K562 (cell line): ENCODE measurements at places on chromosomes 11 and 22. TPM values are rescaled to one million over a fixed set of nuclear protein-coding genes. Genes with fewer than 3 reads are reported as not detected.

GRCh38 chr11:58127350-58127749 is 2.0 kb upstream of the OR9I1 start:
- H3K27me3 ChIP-seq: no peaks in the 10 kb centered on the region
- H3K36me3 ChIP-seq: no peaks in the 10 kb centered on the region
- DNase-seq: no peak
- H3K4me3 ChIP-seq: no peak overlapping the region

DNA sequence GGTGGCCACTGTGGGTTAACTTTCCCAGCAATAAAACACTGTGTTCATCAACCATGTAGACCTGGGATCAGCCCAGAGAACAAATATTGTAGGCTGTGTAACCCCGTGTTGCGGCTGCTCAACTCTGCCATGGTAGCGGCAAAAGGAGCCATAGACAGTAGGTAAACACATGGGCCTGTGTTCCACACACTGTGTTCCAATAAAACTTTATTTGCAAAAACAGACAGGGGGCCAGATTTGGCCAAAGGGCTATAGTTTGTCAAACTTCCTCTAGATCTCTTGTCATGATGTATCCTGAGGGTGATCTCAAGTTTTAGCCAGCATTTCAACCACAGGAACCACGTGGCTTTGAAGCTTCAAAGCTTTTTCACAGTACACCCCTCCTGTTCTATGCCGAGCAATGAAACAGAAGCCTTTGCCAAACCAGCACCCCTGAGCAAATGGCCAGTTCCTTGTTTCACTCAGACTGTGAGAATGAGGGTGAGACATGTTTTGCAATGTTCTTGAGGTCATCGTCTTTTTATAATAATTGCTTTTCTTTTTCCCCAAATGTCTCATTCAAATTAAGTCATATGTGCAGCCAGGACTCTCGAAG is 49.9 kb upstream of the FADD start:
- peaks cover 41% of the 10 kb centered on the region for H3K27me3 ChIP-seq
- no peaks in the 10 kb centered on the region; the same call in 2 of the 3 replicates for H3K4me1 ChIP-seq
- no peak overlapping the region for H3K27ac ChIP-seq
- no peak for DNase-seq
- no peak overlapping the region for H3K4me3 ChIP-seq

DNA sequence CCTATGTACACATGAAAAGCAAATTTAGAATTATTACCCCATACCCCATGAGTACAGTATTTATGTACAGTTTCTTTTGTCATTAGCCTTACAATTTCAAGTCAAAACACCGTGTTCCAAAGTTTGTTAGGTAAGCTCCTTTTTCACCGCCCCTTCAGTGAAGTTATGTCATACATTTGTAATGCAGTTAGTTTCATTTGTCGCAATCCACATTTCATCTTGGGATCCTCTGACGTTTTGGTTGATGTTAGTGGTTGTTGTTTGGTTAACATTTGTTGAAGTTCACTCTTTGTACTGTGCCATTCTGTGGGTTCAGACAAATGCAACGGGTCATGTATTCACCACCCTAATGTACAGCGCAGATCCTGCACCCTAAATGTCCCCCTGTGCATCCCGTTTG is 45.2 kb downstream of the ARHGEF12 start:
- no peaks in the 10 kb centered on the region; the same call in 2 of the 3 replicates for H3K36me3 ChIP-seq
- H3K27me3 ChIP-seq: no peaks in the 10 kb centered on the region
- no peak overlapping the region for H3K4me3 ChIP-seq
- no peaks in the 10 kb centered on the region for H3K4me1 ChIP-seq
- H3K27ac ChIP-seq: no peak overlapping the region

- peaks cover 63% of the 10 kb centered on the region; the same call in 2 of the 3 replicates for H3K36me3 ChIP-seq
- no peak overlapping the region for H3K4me3 ChIP-seq
- no peaks in the 10 kb centered on the region for H3K27me3 ChIP-seq
- peak overlapping the region; percentile 94 for H3K27ac ChIP-seq
- peaks cover 82% of the 10 kb centered on the region for H3K4me1 ChIP-seq
These were observed 8.9 kb upstream of the ST3GAL4 start for GRCh38 chr11:126346586-126346940.

DNA sequence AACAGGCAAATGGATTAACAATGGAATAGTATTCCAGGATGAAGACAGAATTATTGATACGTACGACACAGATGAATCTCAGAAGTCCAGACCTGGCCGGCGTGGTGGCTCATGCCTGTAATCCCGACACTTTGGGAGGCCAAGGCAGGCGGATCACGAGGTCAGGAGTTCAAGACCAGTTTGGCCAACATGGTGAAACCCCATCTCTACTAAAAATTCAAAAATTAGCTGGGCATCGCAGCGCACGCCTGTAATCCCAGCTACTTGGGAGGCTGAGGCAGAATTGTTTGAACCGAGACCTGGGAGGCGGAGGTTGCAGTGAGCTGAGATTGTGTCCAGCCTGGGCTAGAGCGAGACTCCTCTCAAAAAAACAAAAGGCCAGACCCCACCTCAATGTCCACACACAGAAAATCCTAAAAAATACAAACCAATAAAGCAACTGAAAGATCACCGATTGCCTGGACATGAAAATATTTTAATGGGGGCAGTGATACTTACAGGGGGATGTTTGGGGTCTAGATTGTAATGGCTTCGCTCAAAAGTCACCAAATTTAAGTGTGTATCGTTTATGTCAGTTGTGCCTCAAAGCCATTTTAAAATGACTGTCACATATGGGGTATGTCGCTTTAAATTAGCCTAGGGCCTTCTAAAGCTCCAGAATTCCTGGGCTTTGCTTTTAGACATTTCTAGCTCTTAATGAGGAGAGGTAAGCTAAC is 3.8 kb downstream of the RPS25 start:
- H3K36me3 ChIP-seq: peaks cover 72% of the 10 kb centered on the region
- DNase-seq: no peak
- H3K27me3 ChIP-seq: no peaks in the 10 kb centered on the region

DNA sequence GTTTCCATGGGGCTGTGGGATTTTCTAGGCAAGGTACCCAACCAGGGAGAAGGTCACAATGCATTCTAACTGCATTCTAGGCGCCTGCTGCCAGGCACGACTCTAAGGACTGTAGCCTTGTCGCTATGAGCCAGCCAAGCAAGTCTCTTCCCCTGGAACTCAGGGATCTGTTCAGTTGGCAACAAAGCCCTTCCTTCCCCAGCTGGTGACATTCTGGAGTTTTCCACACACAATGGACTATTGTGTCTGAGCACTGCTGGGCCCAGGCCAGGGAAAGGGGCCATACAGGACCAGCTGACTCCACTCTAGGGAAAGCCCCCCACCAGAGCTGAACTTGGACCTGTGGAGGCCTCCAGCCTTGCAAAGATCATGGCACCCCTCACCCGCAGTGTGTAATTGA is 116.8 kb downstream of the RRAS2 start:
- H3K27ac ChIP-seq: no peak overlapping the region
- DNase-seq: no peak
- no peak overlapping the region for H3K4me3 ChIP-seq
- H3K4me1 ChIP-seq: no peaks in the 10 kb centered on the region
- no peaks in the 10 kb centered on the region; the same call in 2 of the 3 replicates for H3K27me3 ChIP-seq

- H3K27me3 ChIP-seq: no peaks in the 10 kb centered on the region
- H3K4me3 ChIP-seq: no peak overlapping the region
- H3K4me1 ChIP-seq: no peaks in the 10 kb centered on the region
- no peak for DNase-seq
- H3K36me3 ChIP-seq: no peaks in the 10 kb centered on the region
These were observed 238.0 kb upstream of the DDI1 start for GRCh38 chr11:103798446-103798845.

- H3K4me3 ChIP-seq: no peak overlapping the region
- no peaks in the 10 kb centered on the region for H3K36me3 ChIP-seq
- peaks cover 47% of the 10 kb centered on the region for H3K4me1 ChIP-seq
- H3K27ac ChIP-seq: no peak overlapping the region
- peak; percentile 81 for DNase-seq
- H3K27me3 ChIP-seq: peaks cover 38% of the 10 kb centered on the region
These were observed 14.2 kb upstream of the MUC6 start for GRCh38 chr11:1050581-1051355.

GRCh38 chr11:57179681-57180080 is 2.1 kb upstream of the LRRC55 start:
- H3K36me3 ChIP-seq: no peaks in the 10 kb centered on the region
- peaks cover 17% of the 10 kb centered on the region; the same call in 2 of the 3 replicates for H3K27me3 ChIP-seq
- H3K4me1 ChIP-seq: peaks cover 8% of the 10 kb centered on the region; the same call in 1 of the 2 replicates
- no peak for DNase-seq

GRCh38 chr11:9090488-9091043 is 833 bp downstream of the SCUBE2 start:
- peaks cover 13% of the 10 kb centered on the region for H3K4me1 ChIP-seq
- peaks cover 75% of the 10 kb centered on the region for H3K27me3 ChIP-seq
- H3K27ac ChIP-seq: no peak overlapping the region
- H3K4me3 ChIP-seq: no peak overlapping the region

GRCh38 chr11:88421530-88421929 is 84.0 kb upstream of the CTSC start:
- H3K27me3 ChIP-seq: no peaks in the 10 kb centered on the region
- H3K27ac ChIP-seq: peak overlapping the region; percentile 73
- H3K4me3 ChIP-seq: no peak overlapping the region
- no peaks in the 10 kb centered on the region for H3K36me3 ChIP-seq
- no peaks in the 10 kb centered on the region; the same call in 1 of the 2 replicates for H3K4me1 ChIP-seq

DNA sequence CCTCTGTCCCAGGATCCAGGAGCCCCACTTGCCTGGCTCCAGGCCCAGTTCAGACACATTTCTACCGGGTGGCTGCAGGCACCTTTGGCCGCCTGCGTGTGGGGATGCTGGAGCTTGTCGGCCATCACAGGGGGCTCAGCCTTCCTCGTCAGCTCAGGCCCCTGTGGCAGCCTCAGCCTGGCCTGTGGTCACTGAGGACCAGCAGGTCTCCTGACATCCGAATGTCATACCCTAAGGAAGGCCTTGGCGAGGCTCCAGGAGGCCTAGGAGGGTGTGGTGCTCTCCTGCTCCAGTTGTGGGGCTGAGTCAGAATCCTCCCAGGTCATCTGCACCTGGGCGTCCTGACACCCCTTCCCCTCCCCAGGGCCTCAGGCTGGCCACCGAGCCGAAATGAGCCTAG is 14.9 kb upstream of the SOX10 start:
- H3K36me3 ChIP-seq: no peaks in the 10 kb centered on the region
- H3K27ac ChIP-seq: no peak overlapping the region
- peaks cover 16% of the 10 kb centered on the region for H3K4me1 ChIP-seq
- no peak overlapping the region for H3K4me3 ChIP-seq
- no peak for DNase-seq

DNA sequence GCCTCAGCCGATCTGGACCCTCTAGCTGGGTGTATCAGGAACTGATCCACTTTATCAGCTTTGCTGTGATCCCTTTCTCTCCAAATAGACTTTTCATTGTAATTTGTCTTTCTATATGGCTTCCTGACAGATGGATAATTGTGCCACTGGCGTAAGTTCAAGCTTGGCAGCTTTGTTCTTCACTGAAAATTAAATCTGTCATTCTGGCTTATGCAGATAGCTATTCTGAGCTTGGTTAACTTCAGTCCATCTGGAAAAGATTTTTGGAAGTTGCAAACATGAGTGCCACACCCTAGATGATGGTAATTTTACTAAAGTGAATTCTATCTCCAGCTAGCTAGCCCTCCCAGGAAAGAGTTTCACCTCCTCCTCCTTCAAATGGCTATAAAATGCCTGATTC is 8.1 kb downstream of the OR5A2 start:
- H3K36me3 ChIP-seq: no peaks in the 10 kb centered on the region
- H3K4me1 ChIP-seq: no peaks in the 10 kb centered on the region
- no peak for DNase-seq
- no peak overlapping the region for H3K4me3 ChIP-seq
- no peaks in the 10 kb centered on the region; the same call in 1 of the 2 replicates for H3K27me3 ChIP-seq
- no peak overlapping the region for H3K27ac ChIP-seq

DNA sequence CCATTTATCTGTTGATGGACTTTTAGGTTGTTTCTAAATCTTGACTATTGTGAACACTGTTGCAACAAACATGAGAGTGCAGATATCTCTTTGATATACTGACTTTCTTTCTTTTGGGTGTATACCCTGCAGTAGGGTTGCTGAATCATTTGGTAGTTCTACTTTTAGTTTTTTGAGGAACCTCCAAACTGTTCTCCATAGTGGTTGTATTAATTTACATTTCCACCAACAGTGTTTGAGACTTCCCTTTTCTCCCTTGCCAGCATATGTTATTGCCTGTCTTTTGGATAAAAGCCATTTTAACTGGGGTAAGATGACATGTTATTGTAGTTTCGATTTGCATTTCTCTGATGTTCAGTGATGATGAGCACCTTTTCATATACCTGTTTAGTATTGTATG is 330.0 kb downstream of the DDX10 start:
- H3K4me1 ChIP-seq: no peaks in the 10 kb centered on the region
- H3K36me3 ChIP-seq: no peaks in the 10 kb centered on the region
- H3K4me3 ChIP-seq: no peak overlapping the region
- 0 out of 2 replicates have a peak, but pooled peaks cover 4% of the 10 kb centered on the region for H3K27me3 ChIP-seq

- H3K27ac ChIP-seq: no peak overlapping the region
- H3K36me3 ChIP-seq: peaks cover 58% of the 10 kb centered on the region
- no peaks in the 10 kb centered on the region for H3K27me3 ChIP-seq
- no peak for DNase-seq
These were observed 5.5 kb downstream of the SNAP29 start for GRCh38 chr22:20864186-20864908.

DNA sequence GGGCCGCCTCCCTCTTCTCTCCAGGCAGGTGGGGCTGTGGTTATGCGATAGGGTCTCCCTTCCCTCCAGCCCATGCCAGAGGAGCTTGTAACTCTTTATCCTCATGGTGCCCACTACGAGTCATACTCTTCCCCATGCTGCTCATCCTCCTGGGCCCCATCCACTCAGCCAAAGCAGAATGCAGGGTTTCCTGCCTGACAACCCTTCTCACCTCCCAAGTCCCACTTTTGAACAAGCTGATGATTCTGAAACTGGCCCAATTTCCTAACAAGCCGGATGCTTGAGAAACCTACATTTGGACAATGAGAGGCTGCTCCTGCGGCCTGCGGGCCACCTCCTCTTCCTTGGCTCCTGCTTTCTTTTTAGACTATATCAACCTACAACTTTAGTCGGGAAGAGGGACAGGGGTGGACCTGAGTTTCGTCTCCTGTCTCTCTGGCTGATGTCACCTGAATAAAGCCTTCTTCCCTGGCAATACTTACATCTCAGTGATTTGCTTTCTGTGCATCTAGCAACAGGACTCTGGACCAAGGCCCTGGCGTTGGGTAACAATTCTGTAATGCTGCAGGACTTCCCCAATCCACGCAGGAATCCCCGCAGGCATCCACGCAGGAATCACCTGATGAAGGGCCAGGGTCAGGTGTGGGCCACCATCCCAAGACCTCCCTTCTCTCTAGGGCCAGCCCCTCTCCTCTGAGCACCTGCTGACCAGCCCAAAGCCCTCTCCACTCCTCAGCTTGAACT is 1.5 kb upstream of the NDUFS8 start:
- no peak for DNase-seq
- peak overlapping the region; percentile 71; the same call in 1 of the 2 replicates for H3K4me3 ChIP-seq

The NRXN2 gene
- 0.47 and 0.69 TPM in 2 replicates for total RNA-seq

The CRYAB gene
- total RNA-seq: 3.6 and 3.7 TPM in 2 replicates

The OOSP4A gene
- total RNA-seq: 0.40 and 0.65 TPM in 2 replicates

The SHANK3 gene
- 0.07 and 0.13 TPM in 2 replicates for total RNA-seq

The OR8D1 gene
- not detected in 2 replicates for total RNA-seq

The C22orf15 gene
- not detected in 2 replicates for total RNA-seq

The RPS19BP1 gene
- total RNA-seq: 109 and 110 TPM in 2 replicates

The RNF141 gene
- 18.9 and 20.6 TPM in 2 replicates for total RNA-seq

The NLRP14 gene
- 0.65 and 0.73 TPM in 2 replicates for total RNA-seq

The TMEM191B gene
- total RNA-seq: 3.9 and 5.3 TPM in 2 replicates

The TRMT2A gene
- 222 and 242 TPM in 2 replicates for total RNA-seq

The KIRREL3 gene
- not detected in 2 replicates for total RNA-seq

The KCNJ5 gene
- total RNA-seq: 0.04 and 0.07 TPM in 2 replicates

The GALNT18 gene
- 0.07 TPM in 1 of 2 replicates, not detected in the other for total RNA-seq
